NCI-H2107 (cell line): ENCODE measurements at places on chromosomes 13 and 19.

GRCh38 chr13:35917252-35917941, 213.8 kb downstream of the DCLK1 start:
- DNase-seq, result no peak

DNA sequence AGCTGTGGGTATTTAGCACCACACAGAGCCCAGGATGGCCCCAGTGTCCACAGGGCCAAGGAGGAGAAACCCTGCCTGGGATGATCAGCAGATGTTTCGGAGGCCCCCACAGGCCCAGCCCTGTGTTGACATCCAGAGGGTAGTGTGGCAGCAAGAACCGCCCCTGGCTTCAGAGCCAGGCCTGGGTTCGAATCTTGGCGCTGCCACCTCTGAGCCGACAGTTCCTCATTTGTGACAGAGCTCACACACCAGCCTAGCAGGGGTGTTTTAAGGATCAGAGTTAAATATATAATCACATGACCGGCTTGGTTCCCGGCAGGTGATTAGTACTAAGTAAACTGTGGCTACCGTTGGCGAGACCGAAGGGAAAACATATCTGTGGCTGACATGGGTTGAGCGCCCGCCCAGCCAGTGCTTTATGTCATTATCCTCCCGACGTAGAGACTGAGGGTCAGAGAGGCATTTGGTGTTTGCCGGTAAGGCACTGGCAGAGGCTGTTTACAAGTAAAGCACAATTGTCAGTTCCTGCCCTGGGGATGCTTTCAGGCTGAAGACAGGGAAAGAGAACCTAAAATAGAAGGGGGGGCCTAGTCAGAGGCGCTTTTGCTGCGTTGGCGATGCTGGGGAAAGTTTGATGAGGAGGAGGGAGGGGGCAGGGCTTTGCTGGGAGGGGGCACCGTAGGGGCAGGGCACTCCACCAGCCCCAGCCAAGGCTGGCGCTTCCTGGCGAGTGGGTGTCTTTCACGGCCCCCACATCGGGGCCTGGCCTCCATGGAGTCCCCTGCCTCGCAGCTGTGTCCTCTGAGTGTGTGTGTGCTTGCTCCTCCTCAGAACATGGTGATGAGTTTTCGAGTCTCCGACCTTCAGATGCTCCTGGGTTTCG, 4.8 kb downstream of the PIAS4 start:
- DNase-seq, result peak; percentile 71

DNA sequence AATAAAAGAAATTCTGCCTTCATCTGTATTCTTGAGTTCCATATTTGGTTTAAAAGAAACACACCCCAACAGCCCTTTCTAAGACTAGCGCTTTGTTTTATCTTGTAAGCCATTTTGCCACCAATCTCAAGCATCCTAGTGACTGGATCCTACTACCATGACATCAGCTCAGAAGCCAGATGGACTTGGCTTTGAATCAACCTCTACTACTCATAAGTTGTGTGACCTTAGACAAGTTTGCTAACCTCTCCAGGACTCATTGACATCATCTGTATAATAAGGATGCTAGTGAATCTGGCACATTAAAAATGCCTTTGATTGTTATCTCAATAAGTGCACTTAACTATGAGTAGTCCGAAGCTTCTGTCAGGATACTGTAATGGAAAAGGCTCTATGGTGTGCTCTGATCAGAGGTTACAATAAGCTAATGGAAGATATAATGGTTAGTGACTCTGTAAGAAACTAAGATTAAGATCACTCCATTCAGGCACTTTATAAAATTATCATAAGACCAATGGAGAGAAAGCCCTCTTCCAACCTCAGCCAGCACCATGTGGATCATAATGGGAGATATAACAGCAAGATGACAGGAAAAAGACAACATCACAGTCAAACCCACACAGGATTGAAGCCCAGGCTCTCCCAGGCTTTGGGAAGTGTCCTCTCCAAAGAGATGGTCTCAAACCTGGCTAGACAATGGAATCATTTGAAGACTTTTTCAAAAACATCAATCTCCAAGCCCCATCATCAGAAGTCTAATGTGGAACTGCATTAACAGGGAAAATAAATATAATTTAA, 180.6 kb upstream of the MIR17HG start:
- DNase-seq, result no peak

GRCh38 chr13:57558051-57558467, 73.5 kb upstream of the PCDH17 start:
- DNase-seq, result no peak
